Left lung (tissue), 14 donors: ENCODE measurements at places on chromosomes 4 and X.

GRCh38 chr4:76960014-76960413 is 10.5 kb downstream of the SEPTIN11 start:
- no peak overlapping the region for H3K27ac ChIP-seq
- peaks cover 6% of the 10 kb centered on the region for H3K4me1 ChIP-seq
- H3K36me3 ChIP-seq: no peaks in the 10 kb centered on the region
- DNase-seq: no peak

- no peaks in the 10 kb centered on the region for H3K36me3 ChIP-seq
- no peaks in the 10 kb centered on the region for H3K27me3 ChIP-seq
- no peak for DNase-seq
- no peak overlapping the region for H3K27ac ChIP-seq
These were observed 245.2 kb upstream of the CENPE start for GRCh38 chr4:103443324-103443723.

DNA sequence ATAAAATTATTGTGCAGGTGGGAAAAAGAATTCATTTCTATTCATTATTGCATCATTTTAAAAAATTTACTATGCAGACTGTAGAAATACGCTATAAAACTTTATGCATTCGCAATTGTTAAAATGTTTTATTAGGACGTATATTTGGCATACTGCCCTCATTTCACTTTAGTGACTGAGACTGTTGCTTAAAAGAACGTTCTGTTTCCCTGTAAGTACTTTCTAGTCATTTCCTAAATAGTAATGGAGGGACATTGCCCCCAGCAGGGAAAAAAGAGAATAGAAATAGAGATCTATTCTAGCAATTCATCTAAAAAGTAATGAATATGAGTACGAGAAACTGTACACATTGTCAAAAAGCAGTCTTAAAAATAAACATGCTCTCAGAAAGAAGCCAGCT is 1295.8 kb upstream of the TENM3 start:
- no peaks in the 10 kb centered on the region for H3K27me3 ChIP-seq
- no peaks in the 10 kb centered on the region for H3K4me1 ChIP-seq
- no peaks in the 10 kb centered on the region for H3K36me3 ChIP-seq
- no peak overlapping the region for H3K27ac ChIP-seq

GRCh38 chr4:28082686-28083390 is 1222.2 kb downstream of the STIM2 start:
- no peaks in the 10 kb centered on the region for H3K27me3 ChIP-seq
- no peak for DNase-seq
- H3K27ac ChIP-seq: no peak overlapping the region
- H3K36me3 ChIP-seq: no peaks in the 10 kb centered on the region
- H3K4me3 ChIP-seq: no peak overlapping the region

GRCh38 chr4:25870081-25870480 is 7.3 kb upstream of the SEL1L3 start:
- H3K4me3 ChIP-seq: no peak overlapping the region
- H3K27ac ChIP-seq: no peak overlapping the region
- peaks cover 6% of the 10 kb centered on the region for H3K4me1 ChIP-seq
- no peaks in the 10 kb centered on the region for H3K27me3 ChIP-seq

- DNase-seq: no peak
- no peak overlapping the region for H3K4me3 ChIP-seq
- no peaks in the 10 kb centered on the region for H3K36me3 ChIP-seq
- no peaks in the 10 kb centered on the region for H3K4me1 ChIP-seq
These were observed 108.6 kb downstream of the PALLD start for GRCh38 chr4:168605411-168605810.

- DNase-seq: no peak
- no peaks in the 10 kb centered on the region for H3K4me1 ChIP-seq
- H3K27me3 ChIP-seq: no peaks in the 10 kb centered on the region
- H3K36me3 ChIP-seq: no peaks in the 10 kb centered on the region
- no peak overlapping the region for H3K4me3 ChIP-seq
These were observed 31.8 kb downstream of the NAA11 start for GRCh38 chr4:79294064-79294463.

DNA sequence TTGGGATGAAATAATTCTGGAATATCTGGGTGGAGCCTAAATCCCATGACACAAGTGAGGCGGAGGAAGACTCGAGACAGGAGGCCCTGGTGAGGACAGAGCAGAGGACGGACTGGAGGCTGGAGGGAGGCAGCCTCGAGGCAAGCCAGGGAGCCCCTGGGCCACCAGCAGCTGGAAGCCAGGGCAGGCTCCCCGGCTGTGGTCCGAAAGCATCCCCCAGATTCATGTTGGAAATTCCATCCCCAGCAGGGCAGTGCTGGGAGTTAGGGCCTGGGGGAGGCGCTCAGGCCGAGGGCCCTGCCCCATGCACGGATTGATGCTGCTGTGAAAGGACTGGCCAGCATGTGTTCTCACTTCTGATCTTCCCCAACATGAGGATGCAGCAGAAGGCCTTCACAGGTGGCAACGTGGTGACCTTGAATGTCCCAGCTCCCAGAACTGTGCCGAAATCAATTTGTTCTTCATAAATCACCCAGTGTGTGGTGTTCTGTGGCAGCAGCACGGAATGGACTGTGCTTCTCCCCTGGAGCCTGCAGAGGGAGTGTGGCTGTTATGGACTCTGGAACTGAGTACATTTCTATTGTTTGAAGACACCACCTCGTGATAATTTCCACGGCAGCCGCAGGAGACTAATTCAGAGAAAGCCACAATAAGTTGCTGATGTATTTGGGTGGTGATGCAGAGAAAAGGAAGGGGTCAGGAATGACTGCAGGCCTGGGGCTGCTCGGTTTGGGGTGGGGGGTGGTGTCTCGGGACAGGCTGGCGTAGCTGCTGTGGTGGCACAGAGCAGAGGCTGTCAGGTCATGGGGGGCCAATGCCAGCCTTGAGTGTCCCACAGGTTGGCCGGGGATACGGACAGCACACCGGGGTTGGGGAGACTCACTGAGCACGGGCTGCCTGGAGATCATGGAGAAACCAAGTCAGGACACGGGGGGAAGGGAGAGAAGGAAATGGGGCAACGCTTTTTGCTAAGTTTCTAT is 56.9 kb downstream of the PCGF3 start:
- H3K27me3 ChIP-seq: no peaks in the 10 kb centered on the region
- no peak overlapping the region for H3K27ac ChIP-seq
- H3K4me3 ChIP-seq: no peak overlapping the region
- peaks cover 77% of the 10 kb centered on the region for H3K36me3 ChIP-seq
- H3K4me1 ChIP-seq: no peaks in the 10 kb centered on the region

GRCh38 chrX:3576886-3577501 is 136.5 kb downstream of the PRKX start:
- no peak for DNase-seq
- H3K27ac ChIP-seq: no peak overlapping the region
- H3K4me1 ChIP-seq: no peaks in the 10 kb centered on the region
- no peaks in the 10 kb centered on the region for H3K27me3 ChIP-seq
- no peak overlapping the region for H3K4me3 ChIP-seq

DNA sequence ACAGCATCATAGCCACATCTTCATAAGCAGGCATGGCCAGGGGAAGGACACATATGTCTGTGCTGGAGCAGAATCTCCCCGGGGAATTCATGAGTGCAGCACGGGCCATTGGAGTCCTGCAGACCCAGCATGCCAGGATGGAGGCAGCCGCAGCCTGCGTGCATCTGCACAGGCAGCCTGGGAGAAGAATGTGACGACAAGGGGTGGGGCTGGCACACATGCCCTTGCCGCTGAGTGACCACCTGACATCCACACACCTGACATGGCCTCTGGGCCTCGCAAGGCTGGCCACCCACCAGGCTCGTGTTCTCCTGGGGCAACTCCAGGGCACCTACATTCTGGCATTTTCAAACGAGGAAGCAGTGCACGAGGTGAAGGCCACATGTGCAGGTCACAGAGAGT is 66.2 kb upstream of the AFAP1 start:
- no peaks in the 10 kb centered on the region for H3K4me1 ChIP-seq
- H3K27me3 ChIP-seq: no peaks in the 10 kb centered on the region
- no peak overlapping the region for H3K4me3 ChIP-seq
- H3K27ac ChIP-seq: no peak overlapping the region

GRCh38 chr4:158814636-158815330 is 46.0 kb downstream of the FNIP2 start:
- H3K4me1 ChIP-seq: peaks cover 97% of the 10 kb centered on the region
- H3K4me3 ChIP-seq: no peak overlapping the region
- H3K27me3 ChIP-seq: no peaks in the 10 kb centered on the region
- DNase-seq: no peak

- H3K4me1 ChIP-seq: no peaks in the 10 kb centered on the region
- H3K4me3 ChIP-seq: no peak overlapping the region
- no peaks in the 10 kb centered on the region for H3K36me3 ChIP-seq
- no peak for DNase-seq
- H3K27me3 ChIP-seq: no peaks in the 10 kb centered on the region
These were observed 15.2 kb upstream of the SCOC start for GRCh38 chr4:140358281-140358680.

- H3K4me3 ChIP-seq: no peak overlapping the region
- H3K36me3 ChIP-seq: no peaks in the 10 kb centered on the region
- H3K27ac ChIP-seq: peak overlapping the region; percentile 33
- no peaks in the 10 kb centered on the region for H3K4me1 ChIP-seq
- H3K27me3 ChIP-seq: no peaks in the 10 kb centered on the region
- DNase-seq: no peak
These were observed 147.6 kb downstream of the PPP3CA start for GRCh38 chr4:101199507-101200285.

GRCh38 chrX:56025872-56026571 is 206.1 kb upstream of the KLF8 start:
- H3K27ac ChIP-seq: no peak overlapping the region
- H3K4me3 ChIP-seq: no peak overlapping the region
- H3K27me3 ChIP-seq: no peaks in the 10 kb centered on the region
- no peaks in the 10 kb centered on the region for H3K4me1 ChIP-seq
- peak; percentile 10 for DNase-seq
- no peaks in the 10 kb centered on the region for H3K36me3 ChIP-seq

DNA sequence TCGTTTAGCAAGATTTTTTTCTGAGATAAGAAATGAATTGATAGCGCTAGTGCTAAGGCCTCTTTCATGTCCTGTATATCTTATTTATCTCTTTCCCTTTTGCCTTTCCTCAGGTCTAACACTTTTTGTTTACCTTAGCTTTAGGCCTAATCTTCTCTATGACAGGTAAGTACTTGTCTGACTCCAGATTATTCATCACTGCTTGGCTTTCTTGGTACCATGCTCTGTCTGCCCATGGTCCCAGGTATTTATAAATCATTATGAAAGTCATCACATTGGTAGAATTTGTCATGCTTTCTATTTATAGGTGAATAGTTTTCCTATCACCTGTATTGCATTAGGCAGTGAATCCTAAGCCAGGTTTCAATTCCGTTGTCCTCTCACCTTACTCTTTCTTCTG is 99.5 kb upstream of the CTSO start:
- no peaks in the 10 kb centered on the region for H3K36me3 ChIP-seq
- H3K4me1 ChIP-seq: no peaks in the 10 kb centered on the region
- H3K27ac ChIP-seq: no peak overlapping the region
- no peak overlapping the region for H3K4me3 ChIP-seq

- no peaks in the 10 kb centered on the region for H3K27me3 ChIP-seq
- H3K4me1 ChIP-seq: no peaks in the 10 kb centered on the region
- H3K4me3 ChIP-seq: no peak overlapping the region
- no peak for DNase-seq
- no peaks in the 10 kb centered on the region for H3K36me3 ChIP-seq
- H3K27ac ChIP-seq: no peak overlapping the region
These were observed 49.2 kb downstream of the FHIP1A start for GRCh38 chr4:151458148-151458547.

- peaks cover 34% of the 10 kb centered on the region for H3K36me3 ChIP-seq
- H3K27ac ChIP-seq: peak overlapping the region; percentile 67
- no peak for DNase-seq
- peak overlapping the region; percentile 67 for H3K4me3 ChIP-seq
These were observed 562 bp downstream of the AKAP17A start for GRCh38 chrX:1591863-1592469.

DNA sequence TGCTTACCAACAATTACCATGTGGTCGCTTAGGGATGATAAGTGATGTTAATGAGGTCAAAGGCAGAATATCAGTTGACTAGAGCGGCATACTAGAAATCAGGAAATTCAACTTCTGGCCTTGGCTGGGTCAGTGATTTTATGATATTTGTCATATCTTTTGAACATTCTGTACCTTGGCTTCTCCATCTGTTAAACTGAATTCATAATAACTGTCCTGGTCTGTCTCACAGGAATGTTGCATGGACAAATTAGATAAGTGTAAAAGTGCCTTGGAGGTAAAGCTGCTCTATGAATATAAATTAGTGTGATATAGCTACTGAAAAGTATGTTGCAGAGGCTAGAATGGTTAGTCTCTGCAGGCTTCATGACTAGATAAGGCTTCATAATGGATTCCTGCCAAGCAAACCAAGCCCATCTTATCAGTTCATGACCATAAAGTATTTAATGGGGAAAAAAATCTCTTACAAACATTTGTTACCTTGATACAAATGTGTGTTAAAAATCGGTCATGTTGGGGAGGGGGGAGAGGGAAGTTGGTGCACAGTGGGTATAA is 104.6 kb upstream of the BMPR1B start:
- H3K4me3 ChIP-seq: no peak overlapping the region
- H3K27me3 ChIP-seq: no peaks in the 10 kb centered on the region
- H3K4me1 ChIP-seq: no peaks in the 10 kb centered on the region

GRCh38 chr4:76699751-76700310 is 198.1 kb downstream of the SOWAHB start:
- H3K36me3 ChIP-seq: no peaks in the 10 kb centered on the region
- H3K4me1 ChIP-seq: peaks cover 17% of the 10 kb centered on the region
- DNase-seq: no peak
- no peak overlapping the region for H3K4me3 ChIP-seq

DNA sequence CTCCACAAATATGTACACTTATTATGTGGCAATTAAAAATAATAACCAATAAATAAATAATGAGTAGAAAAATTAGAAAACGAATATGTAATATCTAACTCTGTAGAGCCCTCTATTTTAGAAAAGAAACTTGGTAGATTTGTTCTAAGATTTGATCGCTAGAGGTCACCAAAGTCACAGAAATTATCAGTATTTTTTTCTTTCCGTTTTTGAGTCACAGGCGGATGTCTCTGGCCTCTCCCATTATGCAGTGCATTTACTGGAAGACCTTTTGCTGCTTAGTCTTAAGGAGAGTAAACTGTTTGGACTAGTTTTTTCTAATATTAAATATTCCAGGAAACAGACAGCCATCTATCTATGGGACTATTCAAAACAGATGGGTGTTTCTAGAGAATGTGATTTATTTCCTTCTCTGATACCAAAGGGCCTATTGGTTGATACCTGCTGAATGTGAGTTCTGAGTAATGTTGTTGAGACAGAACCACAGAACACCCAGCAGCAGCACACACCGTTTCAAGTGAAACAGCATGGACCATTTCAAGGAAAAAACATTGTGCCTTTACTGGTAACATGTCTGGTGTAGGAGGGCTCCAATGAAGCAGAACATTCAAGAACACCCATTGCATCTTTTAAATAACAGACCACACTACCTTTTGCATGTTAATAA is 34.0 kb upstream of the GYPA start:
- no peaks in the 10 kb centered on the region for H3K27me3 ChIP-seq
- H3K27ac ChIP-seq: no peak overlapping the region
- H3K4me3 ChIP-seq: no peak overlapping the region
- H3K4me1 ChIP-seq: no peaks in the 10 kb centered on the region
- H3K36me3 ChIP-seq: no peaks in the 10 kb centered on the region

- H3K36me3 ChIP-seq: no peaks in the 10 kb centered on the region
- H3K27me3 ChIP-seq: no peaks in the 10 kb centered on the region
- DNase-seq: no peak
- no peak overlapping the region for H3K4me3 ChIP-seq
These were observed 19.2 kb downstream of the TMPRSS11F start for GRCh38 chr4:68110441-68110840.

- no peaks in the 10 kb centered on the region for H3K27me3 ChIP-seq
- no peak overlapping the region for H3K4me3 ChIP-seq
- DNase-seq: no peak
These were observed 35.4 kb upstream of the SPANXB1 start for GRCh38 chrX:140967036-140967435.

GRCh38 chr4:34486461-34487363 is 1757.6 kb downstream of the ARAP2 start:
- H3K36me3 ChIP-seq: no peaks in the 10 kb centered on the region
- no peak overlapping the region for H3K27ac ChIP-seq
- no peak overlapping the region for H3K4me3 ChIP-seq
- no peaks in the 10 kb centered on the region for H3K4me1 ChIP-seq
